ENCODE measurements at places on chromosomes 3 and 15.

- no peak for DNase-seq
These were observed 21.4 kb downstream of the SCG3 start for GRCh38 chr15:51702710-51703109.

DNA sequence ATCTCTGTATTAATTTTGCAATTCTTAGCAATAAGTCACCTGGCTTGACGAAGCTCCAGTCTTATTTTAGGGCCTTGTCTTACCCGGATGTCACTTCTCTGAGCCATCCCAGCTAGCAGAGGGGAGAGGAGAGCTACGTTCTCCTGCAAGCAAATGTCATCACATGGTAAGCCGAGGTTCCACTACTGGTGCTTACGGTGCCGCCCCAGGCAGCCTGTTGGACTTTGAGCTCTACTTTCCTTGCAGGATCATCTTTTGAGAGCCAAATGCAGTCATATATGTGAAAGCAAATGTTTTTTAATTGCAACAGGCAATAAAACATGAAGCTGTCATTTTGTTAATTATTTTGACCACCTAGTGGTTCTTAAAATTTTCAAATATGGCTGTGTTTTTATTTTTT is 140.9 kb downstream of the FAM43A start:
- no peak for DNase-seq

GRCh38 chr15:29090617-29091466 is 178.8 kb downstream of the NSMCE3 start:
- DNase-seq, result no peak

DNA sequence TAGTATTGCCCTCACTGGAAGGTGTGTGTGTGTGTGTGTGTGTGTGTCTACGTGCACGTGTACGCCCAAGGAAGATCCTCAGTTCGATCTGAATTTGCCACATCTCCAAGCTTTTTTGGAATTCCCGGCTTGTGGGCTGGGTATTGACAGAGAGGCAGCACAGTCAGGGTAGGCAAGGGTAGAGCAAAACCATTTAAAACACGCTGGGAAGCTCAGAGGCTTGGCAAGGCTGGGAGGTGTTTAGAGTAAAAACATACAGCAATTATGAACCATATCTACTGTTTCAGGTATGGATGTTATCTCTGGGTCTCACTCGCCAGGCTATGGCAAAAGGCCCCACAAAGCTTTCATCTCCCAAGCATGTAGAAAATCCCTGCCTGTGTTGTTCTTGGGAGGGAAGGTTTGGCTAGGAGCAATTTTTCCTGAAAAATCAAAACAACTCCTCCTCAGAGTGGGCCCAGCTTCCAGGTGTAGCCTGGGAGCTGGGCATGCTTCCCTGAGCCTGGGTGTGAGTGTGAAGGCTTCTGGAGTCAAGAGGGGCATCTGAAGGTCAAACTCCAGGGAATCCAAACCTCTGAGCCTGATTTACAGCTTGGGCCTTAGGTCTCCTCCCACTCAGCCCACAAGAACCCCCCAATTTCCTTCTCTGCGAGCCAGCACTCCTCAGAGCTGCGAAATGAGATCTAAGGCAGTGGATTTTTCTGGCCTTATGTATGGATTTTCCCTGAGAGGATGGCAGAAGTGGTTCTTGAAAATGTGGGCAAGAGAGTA is 244.8 kb upstream of the TPRG1 start:
- no peak for DNase-seq

- DNase-seq, result no peak
These were observed 155.5 kb downstream of the PLD1 start for GRCh38 chr3:171654809-171655208.

DNA sequence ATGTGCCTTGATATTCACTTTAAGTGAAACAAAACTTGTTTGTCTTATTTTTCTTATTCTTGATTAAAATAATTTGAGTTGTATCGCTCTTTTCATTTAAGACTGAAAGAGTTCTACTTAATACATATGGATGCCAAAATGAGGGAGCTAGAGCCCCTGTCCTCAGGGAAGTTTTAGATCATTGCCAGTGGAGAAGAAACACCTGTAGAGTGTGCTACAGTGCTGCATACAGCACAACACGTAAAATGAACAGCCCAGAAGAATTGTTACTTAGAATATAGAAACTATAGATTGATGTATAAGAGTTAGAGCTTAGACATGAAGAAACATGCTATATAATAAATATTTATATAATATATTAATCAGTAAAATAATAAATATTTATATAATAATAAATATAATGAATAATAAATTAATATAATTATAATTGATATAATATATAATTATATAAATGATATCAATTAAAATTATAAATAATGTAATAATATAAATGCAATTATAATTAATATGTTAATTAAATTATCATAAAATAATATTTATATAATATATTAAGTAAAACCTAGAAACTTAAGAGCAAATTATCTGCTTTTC is 1234.7 kb downstream of the ROBO2 start:
- no peak for DNase-seq
